ENCODE measurements at places on chromosomes 12 and 14. TPM values are rescaled to one million over a fixed set of nuclear protein-coding genes. Genes with fewer than 3 reads are reported as not detected.

PPP1R36 gene
- 0.34 TPM for total RNA-seq

ERBB3 gene
- total RNA-seq, result 35.2 TPM

TAS2R13 gene
- total RNA-seq, result under 0.01 TPM

AMDHD1 gene
- not detected for total RNA-seq

FAM90A1 gene
- not detected for total RNA-seq

GPR68 gene
- 10.5 TPM for total RNA-seq

Data from nasal cavity respiratory epithelium epithelial cell of viscerocranial mucosa (primary cell).